CMK (cell line): ENCODE measurements at places on chromosomes 2 and 18.

GRCh38 chr2:134336352-134336751 lies 82.5 kb downstream of the MGAT5 start:
- DNase-seq: no peak

DNA sequence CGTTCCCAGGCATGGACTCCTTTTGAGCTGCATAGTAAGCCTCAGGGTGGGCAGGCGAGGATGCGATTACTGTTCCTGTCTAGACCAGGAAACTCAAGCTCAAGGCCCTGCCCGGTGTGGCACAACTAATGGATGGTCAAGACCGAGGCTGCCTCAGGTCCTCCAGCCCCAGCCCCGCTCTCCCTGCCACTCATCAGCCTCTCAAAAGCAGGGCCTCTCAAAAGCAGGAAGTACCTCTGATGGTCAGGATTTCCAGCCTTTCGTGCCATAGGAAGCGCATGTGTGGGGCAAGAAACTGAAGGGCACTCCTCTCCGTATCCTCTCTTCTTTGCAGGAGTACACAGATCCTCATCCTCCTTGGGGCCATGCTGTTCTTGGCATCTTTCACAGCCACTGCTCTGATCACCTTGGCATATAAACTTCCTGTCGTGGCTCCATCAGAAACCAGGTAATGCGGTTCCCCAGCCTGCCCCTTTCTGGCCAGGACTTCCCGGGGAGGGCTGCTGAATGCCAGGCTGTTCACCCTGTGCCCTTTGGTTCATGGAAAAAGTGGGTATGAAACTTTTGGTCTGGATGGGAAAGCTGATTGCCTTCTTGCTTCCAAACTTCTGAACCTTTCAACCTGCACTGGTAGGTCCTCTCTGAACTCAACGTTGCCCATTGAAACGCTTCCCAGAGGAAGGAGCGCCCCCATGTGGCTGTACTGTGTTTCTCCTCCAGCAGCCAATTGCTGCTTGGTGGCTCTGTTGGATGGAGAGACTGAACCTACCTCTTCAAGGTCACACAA lies 82.8 kb upstream of the SEC11C start:
- DNase-seq: no peak

DNA sequence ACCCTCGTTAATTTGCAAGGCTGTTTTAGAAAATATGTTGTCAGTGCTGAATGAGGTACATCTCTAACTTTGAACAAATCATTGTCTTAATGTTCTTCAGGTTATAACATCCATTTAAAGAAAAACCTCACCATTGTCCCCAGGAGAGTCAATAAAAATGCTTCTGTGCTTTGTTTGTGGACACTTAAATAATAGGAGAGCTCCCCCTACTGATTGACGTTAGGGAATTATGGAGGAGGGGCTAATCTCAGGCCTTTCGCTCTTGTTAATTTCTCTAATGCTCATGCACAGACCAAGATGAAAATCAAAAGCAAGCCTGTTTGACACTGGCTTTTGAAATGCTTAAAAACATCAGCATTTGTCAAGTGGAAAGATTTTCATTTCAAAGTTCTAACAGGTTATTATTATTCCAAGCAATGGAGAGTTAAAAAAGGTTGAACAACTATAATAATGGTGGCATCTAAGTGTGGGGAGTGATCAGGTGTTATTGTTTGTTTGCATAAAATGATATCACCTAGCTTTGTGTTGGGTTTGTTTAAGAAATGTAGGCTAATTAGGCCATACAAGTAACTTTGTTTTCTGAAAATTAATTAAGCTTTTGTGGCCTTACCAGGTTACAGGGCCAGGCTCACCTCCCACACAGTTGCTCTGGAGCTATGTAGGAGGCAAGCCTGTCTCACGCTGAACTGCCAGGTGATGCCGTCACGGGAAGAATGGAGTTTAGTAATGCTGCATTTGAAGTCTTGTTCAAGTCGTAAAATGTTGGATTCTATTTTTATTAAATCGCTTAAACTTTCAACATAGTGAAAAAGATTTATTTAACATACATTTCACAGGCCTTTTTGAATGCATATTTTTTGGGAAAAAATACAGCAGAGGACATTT lies 51.7 kb upstream of the SMIM21 start:
- no peak for DNase-seq

GRCh38 chr2:20242727-20243377 lies 17.9 kb upstream of the SDC1 start:
- no peak for DNase-seq

DNA sequence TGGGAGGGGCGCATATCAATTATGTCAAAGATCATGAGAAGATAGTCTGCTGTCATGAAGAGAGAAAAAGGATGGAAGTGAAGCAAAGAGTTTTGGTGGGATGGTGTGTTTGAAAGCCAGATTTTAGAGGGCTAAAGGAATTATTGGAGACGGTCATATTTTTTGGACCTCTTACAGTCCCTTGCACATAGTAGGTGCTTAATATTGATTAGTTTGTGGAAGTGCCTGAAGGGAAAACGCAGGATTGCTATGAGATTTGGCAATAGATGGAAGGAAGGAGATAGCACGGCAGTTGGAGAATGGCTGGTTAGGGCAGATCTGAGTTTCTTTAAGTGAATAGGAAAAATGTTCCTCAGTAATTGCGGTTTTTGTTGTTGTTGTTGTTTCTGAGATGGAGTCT lies 15.9 kb downstream of the EPB41L5 start:
- no peak for DNase-seq

GRCh38 chr2:105736145-105736544 lies 8.6 kb upstream of the NCK2 start:
- no peak for DNase-seq

- DNase-seq: no peak
Measured at GRCh38 chr2:71702971-71703898, 249.9 kb downstream of the DYSF start.

GRCh38 chr2:23916727-23917405 lies 10.1 kb downstream of the ATAD2B start:
- no peak for DNase-seq

- DNase-seq: no peak
Measured at GRCh38 chr2:161095314-161095713, 64.9 kb upstream of the TANK start.

GRCh38 chr2:115480741-115481140 lies 1038.3 kb downstream of the DPP10 start:
- no peak for DNase-seq
